ENCODE measurements at places on chromosomes 11 and 22. TPM values are rescaled to one million over a fixed set of nuclear protein-coding genes. Genes with fewer than 3 reads are reported as not detected.

Gene CBLIF
- not detected for polyA plus RNA-seq

Gene MFRP
- not detected for polyA plus RNA-seq

Gene SYT13
- polyA plus RNA-seq, result not detected

Gene ADORA2A
- 89.6 TPM for polyA plus RNA-seq

DNA sequence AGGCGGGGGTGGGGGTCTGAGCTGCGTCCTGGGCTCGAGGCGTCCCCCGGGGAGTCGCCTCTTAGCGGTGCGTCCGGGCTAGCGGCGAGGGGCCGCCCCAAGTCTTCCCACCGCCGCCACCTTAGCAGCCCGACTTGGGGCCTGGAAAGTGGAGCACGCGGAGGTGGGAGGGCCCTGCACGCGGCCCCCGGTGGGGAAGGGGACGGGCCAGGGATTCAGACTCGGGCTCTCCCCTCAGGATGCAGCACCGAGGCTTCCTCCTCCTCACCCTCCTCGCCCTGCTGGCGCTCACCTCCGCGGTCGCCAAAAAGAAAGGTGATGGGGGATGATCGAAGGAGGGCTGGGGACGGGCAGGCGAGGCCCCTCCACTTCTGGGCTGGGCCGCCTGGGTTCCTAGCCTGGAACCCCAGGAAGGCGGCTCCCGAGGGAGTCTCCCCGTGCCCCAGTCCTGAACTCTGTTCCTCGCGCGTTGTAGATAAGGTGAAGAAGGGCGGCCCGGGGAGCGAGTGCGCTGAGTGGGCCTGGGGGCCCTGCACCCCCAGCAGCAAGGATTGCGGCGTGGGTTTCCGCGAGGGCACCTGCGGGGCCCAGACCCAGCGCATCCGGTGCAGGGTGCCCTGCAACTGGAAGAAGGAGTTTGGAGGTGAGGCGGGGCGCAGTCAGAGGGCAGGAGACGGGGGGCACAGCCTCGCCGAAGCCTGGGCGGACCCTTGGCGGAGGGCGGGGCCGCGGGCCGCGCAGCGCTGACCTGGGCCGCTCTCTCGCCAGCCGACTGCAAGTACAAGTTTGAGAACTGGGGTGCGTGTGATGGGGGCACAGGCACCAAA lies 563 bp downstream of the MDK start:
- DNase-seq, result no peak

DNA sequence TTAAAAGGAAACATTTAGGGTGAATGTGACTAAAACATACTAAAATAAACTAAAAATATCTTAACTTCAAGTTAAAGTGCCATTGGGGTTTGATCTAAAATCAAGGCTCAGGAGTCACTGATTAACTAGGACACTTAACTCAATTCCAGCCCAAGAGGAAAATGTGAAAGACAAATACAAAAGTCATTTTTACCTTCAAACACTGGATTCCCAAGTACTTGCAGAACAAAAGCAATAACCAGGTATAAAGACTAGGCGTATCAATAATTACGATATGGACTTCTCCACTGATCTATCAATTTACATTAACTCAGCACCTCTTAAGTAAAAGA lies 15.6 kb downstream of the ALKBH8 start:
- DNase-seq, result no peak

DNA sequence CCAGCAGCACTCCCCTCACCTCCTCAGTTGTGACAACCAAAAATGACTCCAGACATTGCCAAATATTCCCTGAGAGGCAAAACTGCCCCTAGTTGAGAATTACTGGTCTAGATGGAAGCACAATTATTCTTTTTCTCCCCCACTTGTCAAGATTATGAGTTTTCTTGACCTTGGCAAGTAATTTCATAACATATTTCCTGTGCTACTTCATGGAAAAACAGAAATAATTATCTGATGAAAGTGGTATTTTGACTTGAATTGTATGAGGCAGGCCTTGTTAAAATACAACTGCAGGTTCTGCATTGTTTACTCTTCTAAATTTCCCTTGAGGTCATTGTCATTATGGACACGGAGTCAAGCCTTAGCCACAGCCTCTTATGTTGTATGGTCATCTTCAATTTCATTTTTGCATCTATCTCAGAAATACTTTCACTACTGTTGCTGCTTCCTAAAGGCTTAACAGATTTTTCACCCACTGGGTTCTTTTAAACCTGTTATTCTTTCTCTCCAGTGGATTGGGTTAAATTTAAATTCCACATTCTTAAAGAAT lies 32.2 kb upstream of the LDLRAD3 start:
- DNase-seq, result no peak

DNA sequence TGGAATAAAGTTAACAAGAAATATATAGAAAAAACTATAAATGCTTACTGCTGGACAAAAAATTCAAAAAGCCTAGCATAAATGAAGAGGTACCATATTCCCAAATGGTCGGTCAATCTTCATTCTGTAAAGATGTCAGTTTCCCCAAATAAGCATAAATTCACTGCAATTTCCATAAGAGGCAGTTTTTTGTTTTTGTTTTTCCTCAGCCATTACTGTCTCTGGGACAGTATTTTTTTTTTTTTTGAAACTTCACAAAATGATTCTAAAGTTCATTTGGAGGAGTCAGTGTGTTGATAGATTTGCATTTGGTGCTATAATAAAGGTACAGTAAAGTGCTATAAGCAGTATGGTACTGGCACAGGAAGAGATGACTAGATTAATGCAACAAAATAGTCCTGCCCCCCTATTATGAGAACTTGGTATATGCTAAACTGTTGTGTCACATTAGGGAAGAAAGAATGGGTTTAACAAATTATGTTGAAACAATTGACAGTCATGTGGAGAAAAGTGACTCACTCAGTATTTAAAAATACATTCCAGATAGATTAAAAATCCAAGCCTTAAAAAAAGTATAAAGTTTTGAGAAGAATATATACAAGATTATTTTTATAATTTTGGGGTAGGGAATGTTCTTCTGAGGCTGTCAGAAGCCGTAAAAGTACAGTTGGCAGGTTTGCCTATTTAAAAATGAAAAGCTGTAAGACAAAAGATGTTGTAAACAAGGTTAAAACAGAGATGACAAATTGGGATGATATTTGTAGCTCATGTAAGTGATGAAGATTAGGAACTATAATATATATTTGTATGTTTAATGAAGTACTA lies 2.6 kb upstream of the FTH1 start:
- no peak for DNase-seq

- DNase-seq, result no peak
Measured at GRCh38 chr22:31604137-31604705, 57.8 kb downstream of the PISD start.

Data from CD8-positive, alpha-beta memory T cell (primary cell).